ENCODE measurements at places on chromosomes 7 and 10.

GRCh38 chr10:78895469-78895868 is 173.3 kb upstream of the ZMIZ1 start:
- no peak for DNase-seq

- no peak for DNase-seq
These were observed 167.0 kb upstream of the CCDC6 start for GRCh38 chr10:60073397-60073780.

- DNase-seq = no peak
These were observed 3.1 kb upstream of the PHYH start for GRCh38 chr10:13302821-13303555.

DNA sequence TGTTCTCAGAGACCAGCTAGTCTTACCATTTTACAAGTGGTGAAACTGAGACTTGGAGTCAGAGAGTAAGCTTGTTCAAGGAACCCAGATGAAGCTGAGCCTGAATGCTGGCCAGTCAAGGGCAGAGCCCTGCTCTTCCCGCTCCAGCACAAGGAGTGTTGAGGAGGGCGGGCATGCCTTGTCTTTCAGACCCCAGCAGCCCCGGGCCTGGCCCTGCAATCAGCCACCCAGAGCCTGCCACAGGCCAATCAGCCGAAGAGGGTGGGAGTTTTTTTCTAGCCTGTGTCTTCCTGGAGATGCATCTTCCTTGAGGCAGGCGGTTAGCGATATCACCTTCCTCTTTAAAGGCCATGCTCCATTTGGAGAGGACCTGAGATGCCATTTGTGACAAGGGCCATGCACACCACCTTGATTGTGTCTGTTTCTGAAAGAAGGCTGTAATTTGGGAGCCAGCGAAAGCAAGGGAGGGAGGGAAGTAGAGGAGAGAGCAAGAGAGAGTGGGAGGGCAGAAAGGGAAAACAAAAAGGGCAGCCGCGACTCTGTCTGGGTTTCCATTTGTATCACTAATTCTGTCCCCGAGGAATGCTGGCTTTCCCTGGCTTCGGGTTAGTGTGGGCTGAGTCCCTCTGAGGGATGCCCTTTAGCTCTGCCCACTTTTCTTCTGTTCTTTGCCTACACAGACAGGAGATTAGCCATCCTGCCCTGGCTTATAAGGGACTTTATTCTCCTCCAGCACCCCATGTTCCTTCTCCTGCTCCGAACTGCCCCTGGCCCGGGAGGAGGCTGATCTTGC is 8.0 kb downstream of the CDH23 start:
- no peak for DNase-seq

DNA sequence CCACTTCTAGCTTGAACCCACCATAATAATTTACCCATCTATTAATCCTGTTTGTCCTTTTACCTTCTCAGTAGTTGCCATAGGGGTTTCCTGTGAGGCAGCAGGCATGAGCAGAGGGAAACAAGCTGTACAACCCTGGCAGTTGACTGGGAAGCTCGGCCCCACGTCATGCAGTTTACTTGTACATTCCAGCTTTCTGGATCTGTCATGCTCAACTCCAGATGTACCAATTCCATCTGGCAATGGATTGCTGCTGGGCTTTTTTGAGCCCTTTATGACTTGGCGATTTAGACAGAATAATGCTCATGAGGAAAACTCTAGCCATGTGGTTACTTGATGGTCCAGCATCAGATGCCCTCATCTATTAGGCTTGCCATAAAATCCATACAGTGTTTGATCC is 112.5 kb downstream of the GNAI1 start:
- DNase-seq = no peak

Measured in endothelial cell of umbilical vein (primary cell).